ENCODE measurements at places on chromosomes 16 and 17.

DNA sequence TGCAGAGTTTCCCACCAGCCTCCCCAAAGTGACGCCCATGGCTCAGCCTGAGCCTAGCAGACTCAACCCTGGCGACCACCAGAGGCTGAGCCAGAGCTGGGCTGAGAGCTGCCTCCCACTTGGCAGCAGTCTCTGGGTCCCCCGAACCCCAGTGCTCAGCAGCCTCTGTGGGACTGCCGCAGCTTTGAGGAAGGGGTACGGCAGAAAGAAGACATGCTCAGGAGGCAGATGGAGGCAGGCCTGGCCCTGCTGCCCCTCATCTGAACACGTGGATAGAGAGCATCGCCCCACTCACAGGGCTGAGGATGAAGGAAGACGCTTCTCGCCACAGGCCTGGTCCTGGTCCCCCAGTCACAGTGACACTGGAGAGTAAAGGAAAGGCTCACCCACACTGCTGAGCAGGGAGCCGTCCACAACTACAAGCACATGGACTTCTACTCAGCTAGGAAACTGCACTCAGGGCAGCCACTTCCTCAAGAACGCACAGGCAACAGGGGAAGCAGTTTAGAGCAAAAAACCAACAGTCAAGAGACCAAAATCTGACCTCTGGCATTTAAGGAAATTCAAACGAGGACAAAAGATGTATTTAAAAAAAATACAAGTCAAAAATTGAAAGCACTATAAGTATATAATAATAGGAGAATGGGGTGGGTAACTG is 45.2 kb upstream of the GSG1L start:
- no peak for DNase-seq

DNA sequence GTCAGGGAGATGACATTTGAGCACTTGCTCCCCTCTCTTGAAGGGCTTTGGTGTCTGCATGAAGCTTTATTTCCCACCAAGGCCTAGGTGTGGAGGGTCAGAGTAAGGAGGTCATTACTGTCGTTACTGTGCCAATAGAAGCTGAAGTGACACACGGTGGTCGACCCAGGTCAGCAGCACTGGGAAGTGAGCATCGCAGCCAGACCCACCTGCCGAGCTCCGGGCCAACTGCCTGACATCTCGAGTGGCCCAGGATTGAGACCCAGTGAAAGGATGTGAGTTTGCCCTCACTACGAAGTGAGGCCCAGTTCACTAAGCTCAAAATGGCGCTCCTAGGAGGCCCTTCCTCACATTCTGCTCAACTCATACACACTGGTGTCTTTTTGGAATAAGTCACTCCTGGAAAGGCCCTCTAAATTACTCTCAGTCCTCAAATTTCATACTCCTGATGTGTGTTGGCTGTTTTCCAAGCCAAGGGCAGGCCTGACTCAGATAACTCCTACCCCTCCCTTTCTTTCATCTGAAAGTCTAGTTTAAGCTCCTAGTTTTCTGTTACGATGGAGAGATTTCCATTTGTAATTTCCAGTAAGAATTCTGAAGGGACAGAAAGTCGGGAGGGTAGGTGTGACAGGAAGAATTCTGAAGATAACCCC is 200.4 kb downstream of the LGALS9B start:
- DNase-seq, result no peak

- DNase-seq, result no peak
Measured at GRCh38 chr16:81216706-81217105, 21.8 kb upstream of the BCO1 start.

DNA sequence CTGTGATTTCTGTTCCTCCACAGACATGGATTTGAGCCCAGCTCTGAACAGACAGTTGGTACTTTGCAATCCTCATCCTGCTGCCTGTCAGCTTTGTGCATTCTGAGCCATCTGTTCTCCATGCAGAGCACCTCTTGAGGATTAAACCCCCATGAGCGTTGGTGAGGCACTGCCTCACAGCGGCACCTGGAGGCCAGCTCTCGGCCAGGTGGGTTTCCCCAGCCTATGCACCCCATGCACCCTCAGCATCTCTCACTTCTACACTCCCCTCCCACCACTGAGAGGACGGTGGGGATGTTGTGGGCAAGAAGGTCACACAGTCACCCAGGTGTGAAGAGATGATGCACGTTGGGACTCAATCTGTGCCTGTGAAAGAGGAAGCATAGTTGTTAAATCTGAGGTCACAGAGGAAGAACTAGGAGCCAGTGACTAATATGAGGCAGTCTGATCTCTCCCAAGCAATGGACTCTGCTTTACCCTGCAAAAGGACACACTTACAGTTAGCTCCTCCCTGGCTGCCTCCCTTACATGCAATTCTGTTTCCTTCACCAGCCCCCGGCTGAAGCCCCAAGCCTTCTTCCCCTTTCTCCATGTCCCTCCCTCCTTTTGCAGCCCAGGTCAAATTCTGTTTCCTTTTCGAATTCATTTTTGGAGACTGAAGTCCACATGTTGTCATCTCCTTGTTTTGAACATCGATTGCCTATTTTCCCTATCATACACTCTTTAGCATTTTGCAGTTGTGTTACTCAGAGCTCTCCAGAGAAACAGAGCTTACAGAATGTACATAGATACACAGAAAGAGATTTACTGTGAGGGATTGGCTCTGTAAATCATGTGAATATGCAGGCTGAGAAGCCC is 58.5 kb downstream of the HS3ST3B1 start:
- DNase-seq, result no peak

DNA sequence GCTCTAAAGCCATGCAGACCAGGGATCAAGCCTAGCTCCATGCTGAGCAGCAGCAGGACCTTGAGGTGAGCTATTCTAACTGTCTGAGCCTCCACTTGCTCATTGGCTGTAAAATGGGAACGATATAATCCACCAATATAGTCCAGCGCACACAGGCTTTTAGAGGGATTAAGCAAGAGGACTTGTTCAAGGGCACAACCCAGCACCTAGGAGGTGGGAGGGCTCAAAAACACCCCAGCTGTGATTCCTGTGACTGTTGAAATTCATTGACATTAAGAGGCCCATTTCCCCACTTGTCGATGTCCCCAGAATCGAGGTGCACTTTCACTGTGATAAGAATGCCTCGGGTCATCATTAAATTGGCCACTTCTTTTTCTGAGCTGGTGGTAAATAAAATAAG is 4.1 kb downstream of the USH1G start:
- DNase-seq, result no peak

DNA sequence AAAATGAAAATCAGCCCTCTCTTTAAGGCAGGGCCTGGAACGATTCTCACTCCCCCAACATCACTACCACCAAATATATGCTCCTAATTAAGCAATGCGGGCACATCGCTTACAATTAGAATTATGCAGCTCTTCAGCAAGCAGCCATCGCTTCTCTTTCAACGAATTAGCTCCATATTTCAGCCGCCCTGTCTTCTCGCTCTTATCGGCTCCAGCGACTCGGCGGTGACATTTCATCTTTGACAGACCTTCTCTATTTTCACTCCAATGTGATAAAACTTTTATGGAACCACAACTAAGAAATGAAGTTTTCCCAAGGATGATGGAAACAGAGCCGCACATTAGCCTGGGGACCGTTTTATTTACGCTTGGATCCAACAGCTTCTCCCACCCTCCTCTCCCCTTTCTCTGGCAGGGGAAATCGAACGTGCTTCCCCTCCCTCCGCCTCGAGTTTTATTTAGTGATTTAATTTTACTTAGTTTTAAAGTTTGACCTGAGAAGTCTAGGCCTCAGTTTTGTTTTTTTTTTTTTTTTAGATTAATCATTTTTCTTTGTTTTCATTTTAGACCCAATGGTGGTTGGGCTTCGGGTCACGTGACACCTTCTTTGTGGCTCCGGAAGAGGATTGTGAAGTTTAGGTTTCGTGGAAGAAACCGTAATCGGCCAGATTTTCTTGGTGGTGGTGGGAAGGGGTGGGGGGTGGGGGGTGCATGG is 3.1 kb upstream of the HOXB2 start:
- DNase-seq, result no peak

Data from C1 segment of cervical spinal cord (tissue), 14 donors.